Activated naive CD8-positive, alpha-beta T cell treated with anti-CD3 and anti-CD28 coated beads for 36 hours (primary cell): ENCODE measurements at places on chromosomes 3 and 15.

- no peak for DNase-seq
Observed at GRCh38 chr15:80549654-80550053, 145.5 kb upstream of the ABHD17C start.

DNA sequence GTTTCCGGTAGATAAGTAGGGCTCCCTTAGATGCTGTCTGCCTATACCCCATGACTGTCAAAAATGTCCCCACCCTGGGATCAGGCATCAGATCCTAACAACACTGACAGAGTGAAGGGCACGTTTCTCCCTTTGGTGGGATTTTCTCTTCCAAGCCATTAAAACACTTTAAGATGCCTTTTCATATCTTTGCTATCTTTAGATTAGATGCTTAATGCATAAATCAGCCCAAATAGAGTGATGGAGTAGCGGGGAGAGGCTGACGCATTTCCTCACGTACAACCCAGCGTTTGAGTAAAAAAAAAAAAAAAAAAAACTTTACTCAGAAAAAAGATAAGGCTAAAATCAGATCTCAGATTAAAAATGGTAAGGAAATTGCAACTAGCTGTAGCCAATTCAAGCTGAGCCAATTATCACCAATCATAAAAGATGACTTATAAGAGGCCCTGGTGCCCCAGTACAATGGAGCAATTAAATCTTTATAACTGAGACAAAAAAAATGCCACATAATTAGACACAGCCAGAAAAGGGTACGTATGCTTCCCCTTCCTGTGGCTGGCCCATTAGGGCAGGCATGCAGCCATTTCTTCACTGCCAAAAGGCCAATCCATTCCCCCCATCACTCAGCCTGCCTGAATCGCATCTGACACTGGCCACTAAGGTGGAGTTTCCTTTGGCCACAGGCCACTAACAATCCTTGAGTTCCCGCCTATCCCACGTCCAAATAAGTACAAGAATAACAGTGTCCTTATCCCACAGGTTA lies 45.0 kb downstream of the RFTN1 start:
- no peak for DNase-seq

GRCh38 chr3:45098310-45098709 lies 47.9 kb downstream of the CDCP1 start:
- DNase-seq: no peak

- DNase-seq: no peak
Observed at GRCh38 chr3:88267-88666, 108.3 kb upstream of the CHL1 start.

DNA sequence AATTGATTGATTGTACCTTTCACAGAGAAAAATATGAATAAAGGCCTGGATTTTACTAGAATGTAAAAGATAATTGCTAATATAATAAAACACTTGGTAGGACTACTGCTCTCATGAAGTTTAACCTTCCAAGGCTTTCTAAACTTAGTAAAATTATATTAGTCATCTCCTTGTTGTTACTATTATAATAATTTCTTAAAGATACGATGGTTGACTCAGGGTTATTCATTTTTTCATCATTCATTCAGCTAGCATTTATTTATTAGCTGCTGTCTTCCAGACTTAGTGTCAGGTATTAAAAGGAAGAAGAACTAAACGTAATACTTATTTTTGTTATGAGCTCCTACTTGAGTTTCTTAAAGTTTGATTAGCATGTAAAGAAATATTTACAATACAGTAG lies 771.6 kb upstream of the NR2F2 start:
- no peak for DNase-seq
